ENCODE measurements at places on chromosomes 11 and 22.

DNA sequence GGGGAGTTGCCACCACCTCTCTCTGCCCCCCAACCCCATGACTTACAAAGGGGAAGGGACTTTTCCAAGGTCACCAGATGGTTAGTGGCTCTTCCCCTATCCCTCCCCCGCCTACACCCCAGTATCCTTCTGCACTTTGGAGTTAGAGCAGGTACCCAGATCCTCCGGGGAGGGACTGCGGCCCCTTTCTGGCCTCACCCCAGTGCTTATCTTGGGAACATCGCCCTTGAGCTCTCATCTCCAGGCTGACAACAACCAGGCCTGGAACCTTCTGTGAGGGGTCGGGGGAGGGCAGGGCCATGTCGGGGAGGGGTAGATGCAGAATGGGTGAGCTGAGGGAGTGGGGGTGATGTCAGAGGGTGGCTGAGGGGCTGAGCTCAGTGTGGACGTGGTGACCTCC is 7.5 kb upstream of the NAALADL1 start:
- DNase-seq, result no peak

GRCh38 chr22:19287076-19287707 is 4.3 kb downstream of the CLTCL1 start:
- no peak for DNase-seq

DNA sequence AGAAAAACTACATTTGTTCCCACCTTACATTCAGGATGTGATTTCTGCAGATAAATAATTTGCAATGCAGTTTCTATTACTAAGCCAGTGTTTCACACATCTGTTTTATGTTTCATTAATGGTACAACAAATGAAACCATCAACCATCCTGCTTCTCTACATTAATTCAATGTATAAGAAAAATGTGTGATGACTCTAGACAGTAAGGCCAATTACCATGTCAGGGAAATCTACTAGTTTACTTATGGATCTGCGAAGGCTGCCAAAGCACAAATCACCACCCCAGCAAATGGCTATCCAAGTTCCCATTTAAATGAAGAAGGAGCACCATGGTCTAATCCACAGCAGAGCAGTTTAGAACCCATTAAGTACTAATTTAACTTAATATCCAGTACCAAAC is 50.1 kb upstream of the NCAM1 start:
- DNase-seq, result no peak

GRCh38 chr11:118870396-118871343 is 13.0 kb upstream of the CXCR5 start:
- no peak for DNase-seq

DNA sequence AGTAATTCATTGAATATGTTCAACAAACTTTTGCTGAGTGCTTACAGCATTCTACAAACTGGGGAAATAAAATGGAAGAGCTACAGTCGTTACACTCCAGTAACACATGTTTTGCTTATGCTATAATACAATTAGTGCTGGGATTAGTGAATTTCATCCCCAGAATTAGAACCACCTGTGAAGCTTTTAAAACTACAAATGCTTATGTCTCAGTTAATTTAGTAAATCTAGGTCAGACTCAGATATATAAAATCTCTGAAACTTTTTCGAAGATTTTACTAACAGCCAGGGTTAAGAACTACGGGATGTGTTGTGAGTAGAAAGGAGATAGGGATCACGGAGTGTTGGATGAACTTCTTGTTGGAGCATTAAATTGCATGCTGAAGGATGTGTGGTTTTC is 33.7 kb upstream of the EED start:
- no peak for DNase-seq

DNA sequence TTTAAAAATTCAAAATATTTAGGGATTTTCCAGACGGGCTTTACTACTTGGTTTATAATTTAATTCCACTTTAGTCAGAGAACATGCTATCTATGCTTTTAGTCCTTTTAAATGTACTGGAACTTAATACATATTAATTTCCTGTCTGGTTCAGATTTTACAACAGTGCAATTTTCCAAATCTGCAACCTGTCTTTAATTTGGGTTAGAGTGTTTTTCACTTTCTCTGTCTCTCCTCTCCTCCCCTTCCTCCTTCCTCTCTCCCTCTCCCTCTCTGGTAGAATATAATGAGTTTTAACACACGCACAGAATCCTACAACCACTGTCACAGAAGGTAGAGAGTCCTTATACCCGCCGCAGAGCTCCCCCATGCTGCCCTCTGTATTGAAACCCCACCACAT is 950.7 kb downstream of the BRD1 start:
- DNase-seq, result no peak

DNA sequence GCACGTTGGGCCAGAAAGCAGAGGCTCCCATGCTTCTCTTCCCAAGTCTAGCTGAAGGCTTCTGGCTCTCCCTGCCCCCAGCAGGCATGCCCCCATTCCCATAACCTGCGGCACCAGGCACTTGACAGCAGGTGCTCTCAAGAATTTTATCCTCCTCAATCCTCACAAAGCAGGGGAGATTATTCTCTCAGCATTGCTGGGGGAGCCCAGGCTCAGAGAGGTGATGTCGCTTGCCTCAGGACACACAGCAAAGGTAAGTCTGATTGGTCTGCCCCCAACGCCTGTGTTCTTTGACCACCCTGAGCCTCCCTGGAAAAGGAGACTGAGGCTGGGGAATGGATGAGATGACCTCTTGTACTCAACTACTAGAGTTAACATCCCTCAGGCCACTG is 4.8 kb downstream of the TST start:
- no peak for DNase-seq

GRCh38 chr11:123116486-123116885 is 54.5 kb upstream of the HSPA8 start:
- no peak for DNase-seq

- DNase-seq, result no peak
These were observed 101.9 kb downstream of the WT1 start for GRCh38 chr11:32333320-32333991.

- DNase-seq, result no peak
These were observed 35.0 kb upstream of the BMAL1 start for GRCh38 chr11:13242564-13242963.

GRCh38 chr11:72012091-72012630 is 13.5 kb downstream of the IL18BP start:
- DNase-seq, result no peak

- DNase-seq, result no peak
These were observed 1022.2 kb downstream of the BRD1 start for GRCh38 chr22:48805516-48805915.

GRCh38 chr11:83105168-83105567 is 33.5 kb upstream of the RAB30 start:
- no peak for DNase-seq

DNA sequence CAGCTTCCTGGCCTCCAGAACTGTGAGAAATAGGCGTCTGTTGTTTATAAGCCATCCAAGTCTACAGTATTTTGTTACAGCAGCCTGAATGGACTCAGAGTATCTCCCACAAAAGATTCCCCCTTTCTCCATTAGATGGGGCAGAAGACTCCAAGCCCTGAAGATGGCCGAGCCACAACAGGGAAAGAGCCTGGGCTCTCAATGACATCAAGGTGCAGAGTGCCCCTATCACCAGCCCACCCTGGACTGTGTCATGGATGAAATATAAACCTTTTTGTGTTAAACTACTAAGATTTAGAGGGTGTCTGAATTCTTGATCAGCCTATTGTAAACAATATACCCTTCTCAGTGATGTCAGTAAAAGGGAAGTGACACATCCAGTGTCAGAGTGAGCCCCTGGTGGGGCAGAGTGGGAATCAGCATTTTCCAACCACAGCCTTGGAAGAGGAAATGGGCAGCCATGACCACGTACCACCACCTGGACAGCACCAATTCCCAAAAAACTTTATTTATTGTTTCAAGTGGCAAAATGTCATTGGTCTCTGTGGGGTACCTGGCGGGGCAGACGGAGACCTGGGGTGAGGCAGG is 25.5 kb downstream of the TNKS1BP1 start:
- DNase-seq, result no peak

DNA sequence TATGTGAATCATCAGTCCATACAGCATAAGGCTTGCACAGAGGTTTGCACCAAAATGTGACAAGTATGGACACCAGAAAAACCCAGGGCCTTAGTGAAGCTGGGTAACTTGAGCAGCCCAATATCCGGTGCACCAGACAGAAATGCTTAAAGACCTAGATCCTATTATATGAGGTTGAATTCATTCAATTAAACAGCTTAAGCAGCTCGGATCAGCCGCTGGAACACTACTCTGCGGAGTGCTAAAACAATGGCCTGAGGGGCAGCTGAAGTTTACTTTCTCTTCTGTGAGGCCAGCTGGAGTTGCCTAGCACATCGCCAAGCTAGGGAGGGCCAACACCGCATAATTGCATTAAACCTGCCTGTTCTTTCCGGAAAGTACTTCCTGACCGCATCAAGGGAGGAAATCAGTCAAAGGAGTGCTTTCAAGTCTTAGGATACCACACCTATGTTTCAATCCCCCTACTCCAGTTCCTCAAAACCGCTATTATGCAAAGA is 17.0 kb upstream of the FAM181B start:
- DNase-seq, result no peak

- no peak for DNase-seq
These were observed 527.0 kb upstream of the B3GAT1 start for GRCh38 chr11:134939031-134939430.

DNA sequence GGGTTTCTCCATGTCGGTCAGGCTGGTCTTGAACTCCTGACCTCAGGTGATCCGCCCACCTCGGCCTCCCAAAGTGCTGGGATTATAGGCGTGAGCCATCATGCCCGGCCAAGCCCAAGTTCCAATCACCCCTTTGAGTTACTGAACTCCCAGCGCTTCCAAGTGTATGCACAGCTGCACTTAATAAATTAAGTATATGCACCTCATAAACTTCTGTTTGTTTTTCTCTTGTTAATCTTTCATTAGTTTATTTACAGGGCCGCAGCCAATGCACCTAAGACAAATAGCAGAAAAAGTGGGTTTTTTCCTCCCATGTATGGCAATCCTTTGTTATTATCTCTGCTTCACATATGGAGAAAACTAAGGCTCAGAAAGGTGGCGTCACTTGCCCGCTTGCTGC is 21.3 kb downstream of the SYN3 start:
- DNase-seq, result no peak

DNA sequence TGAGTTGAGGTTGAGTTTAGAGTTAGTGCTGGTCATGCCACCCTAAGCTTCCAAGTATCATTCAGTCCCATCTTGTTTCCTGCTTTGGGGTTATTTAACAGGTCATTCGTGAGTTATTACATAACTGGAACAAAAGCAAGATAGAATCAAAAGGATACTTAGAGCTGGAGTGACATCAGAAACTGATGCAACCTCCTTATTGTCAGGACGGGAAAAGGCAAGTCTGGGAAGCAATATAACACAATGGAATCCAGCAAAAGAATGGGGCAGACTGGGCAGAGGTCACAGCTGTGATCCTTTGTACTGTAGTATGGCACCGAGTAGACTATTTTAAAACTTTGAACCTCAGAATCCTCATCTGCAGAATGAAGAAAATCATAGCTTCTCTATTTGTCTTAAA is 4.4 kb upstream of the PRSS23 start:
- DNase-seq, result no peak

GRCh38 chr11:116502641-116503061 is 270.1 kb downstream of the BUD13 start:
- DNase-seq, result no peak

- DNase-seq, result peak; percentile 74
These were observed at the start of gene UCP2 for GRCh38 chr11:73982595-73982989. UCP2 (minus strand) TSS chr11:73982843; CDS start chr11:73978378, 4,465 bp downstream.

DNA sequence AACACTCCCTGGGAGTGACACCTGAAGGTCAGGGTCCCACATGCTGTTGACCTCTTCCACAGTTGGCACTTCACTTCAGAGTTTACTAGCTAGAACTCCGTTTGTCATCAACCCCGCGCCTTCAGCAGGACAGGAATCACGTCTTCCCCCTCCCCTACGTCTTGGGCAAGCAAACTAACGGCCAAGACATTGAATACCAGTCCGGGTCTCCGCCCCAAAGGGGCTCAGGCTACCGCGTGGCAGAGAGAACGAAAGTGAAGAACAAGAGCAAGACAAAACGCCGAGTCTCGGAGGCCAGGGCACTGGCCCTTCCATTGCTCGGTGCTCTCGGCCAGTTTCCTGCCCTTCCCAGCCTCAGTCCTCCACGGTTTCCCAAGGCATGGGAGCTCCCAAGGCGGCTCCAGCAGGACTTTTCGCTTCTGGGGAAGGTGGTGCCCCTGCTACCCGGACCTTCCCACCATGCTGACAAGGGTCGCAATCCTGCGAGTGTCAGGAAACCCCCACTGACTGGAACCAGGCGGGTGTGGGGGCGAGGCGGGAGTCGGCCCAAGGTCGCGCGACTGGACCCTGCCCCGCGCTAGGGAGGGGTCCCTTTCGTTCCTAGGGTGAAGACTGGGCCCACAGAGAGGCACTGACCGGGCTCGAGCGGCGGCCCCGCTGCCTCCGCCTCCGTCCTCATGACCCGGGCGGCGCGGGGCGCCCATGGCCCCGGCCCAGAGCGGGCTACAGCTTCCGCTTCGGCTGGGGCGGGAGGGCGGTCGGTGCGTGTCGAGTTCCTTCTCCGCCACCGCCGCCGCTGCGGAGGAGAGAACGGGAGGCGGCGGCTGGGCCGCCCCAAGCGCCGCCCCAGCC is at the start of gene GUCD1:
TSS of gene GUCD1 (minus strand) at position 826 of the 852 bp plus-strand sequence. CDS start at position 679, 147 bp downstream.
- no peak for DNase-seq

GRCh38 chr22:36022162-36022561 is 6.5 kb downstream of the RBFOX2 start:
- DNase-seq, result no peak

GRCh38 chr11:24124876-24125275 is 372.0 kb upstream of the LUZP2 start:
- no peak for DNase-seq

GRCh38 chr22:11627436-11627797 is 3900.6 kb upstream of the OR11H1 start:
- no peak for DNase-seq

DNA sequence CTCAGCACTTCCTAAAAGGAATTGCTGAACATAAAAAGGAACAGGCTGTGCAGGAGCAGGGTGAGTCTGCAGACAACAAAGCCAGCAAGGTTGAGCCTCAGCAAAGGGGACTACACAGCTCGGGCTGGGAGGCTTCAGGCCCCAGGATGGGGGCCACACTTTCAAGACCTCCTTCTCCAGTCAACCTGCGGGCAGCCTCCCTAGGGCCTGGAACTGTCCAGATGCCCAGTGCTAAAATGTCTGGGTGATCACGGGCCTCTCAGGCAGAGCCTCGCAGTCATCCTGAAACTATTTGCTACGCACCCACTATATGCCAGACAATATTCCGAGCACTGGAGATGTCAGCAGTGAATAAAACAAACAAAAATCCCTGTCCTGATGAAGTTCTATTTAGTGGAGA is 3.9 kb upstream of the NEFH start:
- DNase-seq, result no peak

DNA sequence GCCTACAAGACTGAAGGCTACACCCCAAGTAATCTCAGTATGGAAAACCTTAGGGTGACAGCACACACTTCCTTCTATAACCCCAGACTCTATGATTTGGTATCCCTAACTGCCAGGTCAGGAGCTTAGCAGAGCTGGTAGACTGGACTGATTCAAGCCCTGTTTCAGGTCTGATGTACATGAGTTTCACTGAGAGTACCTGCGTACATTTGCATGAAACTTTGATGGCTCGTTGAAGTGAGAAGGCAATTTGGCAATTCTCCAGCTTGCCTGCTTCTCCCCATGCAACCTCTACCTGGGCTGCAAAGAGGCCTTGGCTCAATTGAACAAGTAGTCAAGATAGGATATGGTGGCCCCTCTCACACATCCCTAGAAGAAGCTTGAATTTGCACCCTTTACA is 10.2 kb downstream of the FIBIN start:
- no peak for DNase-seq

Data from activated gamma-delta T cell (primary cell).